A549 treated with GW870086 at 1 μM for 4 hours (cell line): ENCODE measurements at places on chromosomes 7 and 10. TPM values are rescaled to one million over a fixed set of nuclear protein-coding genes. Genes with fewer than 3 reads are reported as not detected.

The FGFR2 gene
- total RNA-seq: 0.28 to 0.55 TPM (median 0.38 TPM) in 5 replicates

The ASAH2 gene
- total RNA-seq: 0.38 to 5.0 TPM (median 2.9 TPM) in 5 replicates

The CYP2W1 gene
- total RNA-seq: 0.05 to 0.09 TPM (median 0.07 TPM) in 3 of 5 replicates, not detected in the others

The LFNG gene
- 15.4 to 26.6 TPM (median 25.4 TPM) in 5 replicates for total RNA-seq

The CDHR1 gene
- 0.06 to 0.26 TPM (median 0.15 TPM) in 5 replicates for total RNA-seq

The LEP gene
- total RNA-seq: not detected in 5 replicates

The SORCS3 gene
- total RNA-seq: not detected in 5 replicates

The UCMA gene
- total RNA-seq: not detected in 5 replicates

The ADAM22 gene
- 0.12 to 0.43 TPM (median 0.21 TPM) in 5 replicates for total RNA-seq

The PMS2 gene
- total RNA-seq: 9.8 to 14.5 TPM (median 12.9 TPM) in 5 replicates

The CDNF gene
- 0.95 to 1.6 TPM (median 1.3 TPM) in 5 replicates for total RNA-seq

The DMBT1 gene
- total RNA-seq: 0.18 to 0.23 TPM (median 0.19 TPM) in 5 replicates

The LMTK2 gene
- total RNA-seq: 7.9 to 11.5 TPM (median 10.4 TPM) in 5 replicates

The CRHR2 gene
- 0.05 to 0.07 TPM in 2 of 5 replicates, not detected in the others for total RNA-seq

The MICU1 gene
- 52.6 to 55.5 TPM (median 53.8 TPM) in 5 replicates for total RNA-seq

The NODAL gene
- not detected in 5 replicates for total RNA-seq

The GNGT1 gene
- not detected in 5 replicates for total RNA-seq

The PIP4K2A gene
- total RNA-seq: 17.5 to 31.3 TPM (median 24.9 TPM) in 5 replicates

The GHRHR gene
- not detected in 5 replicates for total RNA-seq

The HECW1 gene
- 14.9 to 18.6 TPM (median 16.7 TPM) in 5 replicates for total RNA-seq

The VSTM4 gene
- total RNA-seq: 0.24 to 0.50 TPM (median 0.35 TPM) in 5 replicates

The PTPRN2 gene
- 0.48 to 1.1 TPM (median 0.84 TPM) in 5 replicates for total RNA-seq

The OPALIN gene
- not detected in 5 replicates for total RNA-seq

The AKR1C8 gene
- 0.14 to 0.31 TPM (median 0.17 TPM) in 4 of 5 replicates, not detected in the other for total RNA-seq

The PLEKHS1 gene
- 0.03 TPM in 3 of 5 replicates, not detected in the others for total RNA-seq

The NUTM2E gene
- total RNA-seq: 0.23 to 0.87 TPM (median 0.43 TPM) in 5 replicates
